ENCODE measurements at places on chromosomes 11 and 22.

GRCh38 chr22:46500201-46500600, 37.2 kb downstream of the CELSR1 start:
- DNase-seq, result no peak

DNA sequence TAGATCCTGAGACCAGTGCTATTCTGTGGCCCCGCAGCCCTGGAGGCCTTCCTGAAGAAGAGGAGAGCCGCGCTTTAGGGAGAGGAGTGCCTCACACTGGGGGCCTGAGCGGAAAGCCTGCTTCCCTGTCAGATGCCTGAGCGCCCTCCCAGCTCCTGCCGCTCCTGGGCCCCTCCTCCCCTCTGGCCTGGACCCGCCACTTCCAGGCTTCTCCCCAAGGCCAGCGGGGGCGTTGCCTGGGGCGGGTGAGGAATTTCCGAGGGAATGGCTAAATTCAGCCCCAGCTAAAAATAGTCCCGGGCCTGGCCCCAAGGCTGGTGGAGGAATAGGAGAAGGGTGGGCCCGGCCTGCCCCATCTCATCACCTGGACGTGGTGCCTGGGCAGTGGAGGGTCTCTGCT, 15.4 kb downstream of the ARHGEF17 start:
- DNase-seq, result no peak

GRCh38 chr11:91773090-91773489, 451.5 kb upstream of the FAT3 start:
- DNase-seq, result no peak

DNA sequence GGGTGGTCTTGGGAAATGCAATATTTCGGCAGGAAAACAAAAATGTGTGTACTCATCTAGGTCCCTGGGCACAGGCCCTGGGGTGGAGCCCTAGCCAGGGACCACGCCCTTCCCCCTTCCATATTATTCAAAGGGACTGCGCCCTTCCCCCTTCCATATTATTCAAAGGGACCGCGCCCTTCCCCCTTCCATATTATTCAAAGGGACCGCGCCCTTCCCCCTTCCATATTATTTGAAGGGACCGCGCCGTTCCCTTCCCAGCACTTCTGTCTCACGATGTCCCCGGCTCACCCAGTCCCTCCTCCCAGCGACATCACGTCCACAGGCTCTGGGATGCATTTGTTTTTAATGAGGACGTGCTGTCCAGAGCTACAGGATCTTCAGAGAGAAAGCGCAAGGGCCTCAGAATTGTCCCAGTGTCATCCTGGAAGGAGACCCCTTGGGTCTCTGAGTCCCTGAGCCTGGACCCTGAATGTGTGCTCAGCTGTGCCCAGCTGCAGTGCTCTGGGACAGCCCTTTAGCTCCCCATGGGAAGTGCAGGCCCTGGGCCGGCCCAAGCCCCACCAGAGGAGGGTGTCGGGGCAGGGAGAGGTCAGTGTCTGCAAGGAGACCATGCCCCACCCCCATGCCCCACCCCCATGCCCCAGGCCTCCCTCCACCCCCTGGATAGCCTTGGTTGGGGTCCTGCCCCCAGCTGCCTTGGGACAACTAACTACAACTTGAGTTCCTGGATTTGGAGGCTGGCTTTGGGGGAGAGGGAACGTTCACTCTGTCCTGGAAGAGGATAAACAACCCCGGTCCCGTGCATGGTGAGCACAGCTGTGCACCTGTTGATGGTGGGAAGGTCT, 810.0 kb downstream of the BRD1 start:
- DNase-seq, result no peak

DNA sequence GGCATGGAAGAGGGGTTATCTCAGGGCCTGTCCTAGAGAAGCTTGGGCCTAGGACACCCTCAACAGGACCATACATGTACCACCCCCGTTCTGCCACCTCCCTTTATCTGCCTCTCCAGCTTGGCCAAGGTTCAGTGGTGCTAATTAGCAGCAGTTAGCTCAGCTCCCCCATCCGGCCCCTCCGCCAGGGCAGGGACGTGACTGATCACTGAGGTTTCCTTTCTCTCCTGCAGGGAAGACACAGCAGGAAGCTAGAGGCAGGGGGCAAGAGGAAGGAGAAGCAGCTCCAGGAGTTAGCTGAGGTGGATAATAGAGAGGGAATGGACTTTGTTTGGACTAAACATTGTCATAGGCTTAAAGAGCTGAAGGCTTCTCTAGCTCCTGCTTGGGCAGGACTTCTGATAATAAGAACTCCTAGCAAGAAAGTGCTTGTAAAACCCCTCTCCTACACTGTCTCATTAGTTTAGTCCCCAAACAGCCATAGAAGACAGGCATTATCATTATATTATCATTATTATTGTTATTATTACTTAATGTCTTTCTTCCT, 53.8 kb downstream of the BUD13 start:
- DNase-seq, result no peak

DNA sequence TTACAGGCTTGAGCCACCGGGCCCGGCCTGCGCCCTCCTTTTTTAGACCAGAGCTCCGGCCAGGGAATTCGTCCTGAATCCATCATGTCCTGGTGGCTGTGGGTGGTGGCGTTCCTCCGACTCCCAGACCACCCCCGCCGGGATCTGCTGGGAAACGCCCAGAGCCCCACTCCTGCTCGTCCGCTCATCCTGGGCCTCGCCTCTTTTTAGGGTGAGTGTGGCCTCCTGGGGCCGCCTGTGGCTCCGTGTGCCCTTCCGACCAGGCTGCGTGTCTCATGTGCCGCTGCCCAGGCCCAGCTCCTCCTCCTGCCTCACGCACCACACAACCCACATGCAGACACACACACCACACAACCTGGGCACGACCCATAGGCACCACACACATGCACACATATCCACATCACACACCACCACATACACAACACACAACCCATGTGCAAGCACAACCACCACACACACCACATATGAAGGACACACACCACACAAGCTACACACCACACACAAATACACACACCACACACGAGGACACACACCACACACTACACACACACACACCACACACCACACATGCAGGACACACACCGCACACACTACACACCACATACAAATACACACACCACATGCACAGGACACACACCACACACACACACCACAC, 946.2 kb downstream of the BRD1 start:
- DNase-seq, result no peak

DNA sequence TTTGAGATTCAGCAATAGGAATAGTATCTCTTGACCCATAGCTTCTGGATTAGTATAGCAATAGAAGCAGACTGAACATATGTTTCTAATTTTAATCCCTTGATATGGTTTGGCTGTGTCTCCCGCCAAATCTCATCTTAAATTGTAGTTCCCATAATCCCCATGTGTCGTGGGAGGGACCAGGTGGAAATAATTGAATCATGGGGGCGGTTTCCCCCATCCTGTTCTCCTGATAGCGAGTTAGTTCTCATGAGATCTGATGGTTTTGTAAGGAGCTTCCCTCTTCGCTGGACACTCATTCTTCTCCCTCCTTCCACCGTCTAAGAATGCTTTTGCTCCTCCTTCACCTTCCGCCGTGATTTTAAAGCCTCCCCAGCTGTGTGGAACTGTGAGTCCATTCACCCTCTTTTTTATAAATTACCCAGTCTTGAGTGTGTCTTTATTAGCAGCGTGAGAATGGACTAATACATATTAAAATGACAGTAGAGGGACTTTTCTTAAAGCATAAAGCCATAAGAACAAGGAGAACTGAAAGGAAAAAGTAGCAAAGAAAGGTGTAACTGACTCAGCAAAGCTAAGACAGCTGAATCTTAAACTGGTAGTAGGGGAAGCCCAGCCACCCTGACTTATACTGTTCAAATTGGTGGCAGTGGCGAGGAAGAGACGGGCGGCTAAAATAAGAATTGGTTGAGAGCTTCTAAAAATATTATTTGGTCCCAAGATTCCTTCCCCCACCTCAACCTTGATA, 20.3 kb upstream of the SLN start:
- no peak for DNase-seq

GRCh38 chr11:75135021-75135650, 15.8 kb upstream of the SLCO2B1 start:
- DNase-seq, result no peak

GRCh38 chr11:110311783-110312579, 15.6 kb upstream of the RDX start:
- peak; percentile 40 for DNase-seq

- peak; percentile 90 for DNase-seq
Measured at GRCh38 chr11:68954836-68955606, 25.8 kb downstream of the MRGPRD start.

DNA sequence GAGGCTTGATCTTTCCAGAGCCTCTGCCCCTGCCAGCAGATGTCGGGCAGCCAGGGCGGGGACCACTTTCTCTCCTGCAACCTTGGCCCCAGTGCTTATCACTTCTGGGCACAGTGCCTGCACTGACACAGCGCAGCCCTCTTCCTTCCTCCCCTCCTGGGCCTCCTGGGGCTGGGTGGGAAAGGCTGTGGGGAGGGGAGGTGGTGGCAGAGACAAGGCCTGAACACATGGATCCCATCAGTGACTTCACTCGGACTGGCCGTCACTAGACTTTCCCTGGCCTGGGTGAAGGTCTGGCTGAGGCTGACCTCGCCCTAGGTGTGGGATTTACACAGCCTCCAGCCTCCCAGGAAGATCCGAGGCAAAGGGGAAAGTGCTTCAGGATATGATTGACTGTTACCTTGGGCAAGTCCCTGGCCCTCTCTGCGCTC, 68.1 kb downstream of the LRRC32 start:
- DNase-seq, result peak; percentile 92

DNA sequence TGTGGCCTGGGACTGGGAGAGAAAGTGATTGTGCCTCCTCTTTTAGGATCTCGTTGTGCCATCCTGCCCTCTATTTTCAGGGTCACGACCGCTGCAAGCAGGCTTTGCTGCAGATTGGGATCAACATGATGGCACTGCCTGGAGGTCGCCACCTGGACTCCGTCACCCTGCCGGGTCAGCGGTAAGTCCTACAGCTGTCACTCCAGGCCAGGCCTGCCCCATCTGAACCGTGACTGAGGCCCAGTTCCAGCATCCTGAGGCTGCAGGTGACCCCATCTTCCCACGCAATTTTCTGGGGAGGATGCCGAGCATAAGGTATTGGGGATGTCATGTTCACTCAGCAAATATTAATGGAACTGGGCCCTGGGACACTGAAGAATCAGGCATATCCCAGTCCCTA, 34.3 kb downstream of the INSC start:
- no peak for DNase-seq

DNA sequence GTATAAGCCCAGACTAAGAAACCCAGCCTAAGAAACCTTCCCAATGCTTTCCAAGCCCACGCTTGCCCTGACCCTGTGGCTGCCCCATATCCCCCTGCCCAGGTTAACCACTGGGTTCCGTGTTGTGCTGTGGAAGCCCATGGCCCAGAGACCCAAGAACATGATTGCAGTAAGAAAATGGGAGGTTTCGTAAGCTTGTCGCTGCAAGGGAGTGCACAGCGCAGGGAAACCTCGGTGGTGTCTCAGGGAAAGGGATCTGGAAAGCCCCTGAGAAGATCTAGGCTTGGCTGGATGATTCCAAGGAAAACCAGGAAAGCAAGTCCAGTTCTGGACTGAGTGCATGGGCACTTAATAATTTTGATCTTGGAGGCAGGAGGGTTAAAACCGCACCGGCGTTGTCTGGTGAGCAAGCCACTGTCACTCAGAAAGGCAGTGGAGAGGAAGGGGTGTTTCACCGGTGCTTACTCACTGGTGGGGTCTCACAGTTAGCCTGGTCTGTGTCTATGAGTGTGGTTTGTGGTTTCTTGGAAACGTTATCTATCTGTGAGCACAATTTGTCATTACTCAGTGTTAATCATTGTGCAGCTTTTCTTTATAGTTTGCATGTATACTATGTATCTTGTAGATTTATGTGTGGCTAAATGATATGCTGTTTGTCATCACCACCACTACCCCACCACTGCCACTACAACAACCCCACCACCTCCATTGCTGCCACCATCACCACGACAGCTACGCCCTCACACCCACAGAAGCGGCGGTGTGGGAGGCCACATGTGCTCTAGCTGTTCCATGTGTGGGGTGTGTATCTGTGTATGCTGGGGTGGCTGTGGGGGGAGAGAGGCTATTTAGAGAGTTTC, 53.3 kb upstream of the PRDM11 start:
- peak; percentile 91 for DNase-seq

DNA sequence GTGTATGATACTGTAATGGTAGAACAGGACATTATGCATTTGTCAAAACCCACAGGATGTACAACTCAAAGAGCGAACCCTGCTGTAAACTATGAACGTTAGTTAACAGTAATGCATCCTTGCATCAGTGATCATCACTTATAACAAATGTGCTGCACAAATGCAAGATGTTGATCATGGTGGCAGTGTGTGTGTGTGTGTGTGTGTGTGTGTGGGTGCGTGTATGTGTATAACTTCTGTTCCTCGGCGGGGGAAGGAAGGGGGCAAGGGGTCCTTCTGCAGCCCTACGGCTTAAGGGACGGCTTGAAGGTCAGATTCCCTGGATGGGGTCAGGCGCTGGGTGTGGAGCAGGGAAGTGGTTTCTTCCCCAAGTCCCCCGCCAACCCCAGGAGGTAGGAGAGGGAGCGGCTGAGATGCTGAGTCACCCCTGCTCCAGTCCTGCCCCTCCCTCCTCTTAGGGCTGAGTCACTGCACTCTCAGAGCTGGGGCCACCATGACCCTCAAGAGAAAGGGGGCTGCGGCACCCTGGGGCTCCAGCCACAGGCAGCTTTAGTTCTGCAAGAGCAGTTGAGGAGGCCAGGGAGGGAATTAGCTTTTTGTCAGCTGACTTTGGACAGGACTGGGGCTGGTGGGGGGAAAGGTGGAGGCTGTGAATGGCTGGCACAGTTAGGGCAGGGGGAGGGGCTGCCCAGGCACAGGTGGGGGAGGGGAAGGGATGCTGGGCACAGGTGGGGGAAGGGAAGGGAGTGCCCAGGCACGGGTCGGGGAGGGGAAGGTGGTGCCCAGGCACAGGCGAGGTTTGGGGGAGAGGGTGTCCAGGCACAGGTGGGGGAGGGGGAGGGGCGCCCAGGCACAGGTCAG, 8.8 kb upstream of the CTSD start:
- peak; percentile 95 for DNase-seq

DNA sequence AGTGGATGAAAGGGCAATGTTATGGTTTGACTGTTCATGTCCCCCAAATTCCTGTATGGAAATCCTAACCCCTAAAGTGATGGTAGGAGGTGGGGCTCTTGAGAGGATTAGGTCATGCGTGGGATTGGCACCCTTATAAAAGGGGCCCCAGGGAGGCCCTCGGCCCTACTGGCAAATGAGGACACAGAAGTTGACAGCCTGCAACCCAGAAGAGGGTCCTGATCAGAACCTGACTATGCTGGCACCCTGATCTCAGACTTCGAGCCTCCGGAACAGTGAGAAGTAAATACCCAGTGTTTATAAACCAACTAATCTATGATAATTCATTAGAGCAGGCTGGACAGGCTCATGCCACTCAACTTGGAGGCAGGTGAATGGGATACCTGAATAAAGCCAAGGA, 8.7 kb downstream of the IFITM10 start:
- DNase-seq, result no peak

GRCh38 chr11:18727479-18728236, 1.7 kb upstream of the IGSF22 start:
- DNase-seq, result peak; percentile 66

GRCh38 chr22:39129746-39130145, 22.7 kb downstream of the CBX7 start:
- no peak for DNase-seq

- DNase-seq, result no peak
Measured at GRCh38 chr11:125494974-125495725, 915 bp downstream of the FEZ1 start.

All from hematopoietic multipotent progenitor cell treated with erythropoietin and hydrocortisone succinate and interleukin-3 and kit ligand, for 6 days (in vitro differentiated cells).